Stimulated activated CD4-positive, alpha-beta T cell treated with anti-CD3 and anti-CD28 coated beads, Interleukin-2, amount 100 ng/mL, for 4 hours (primary cell): ENCODE measurements at places on chromosomes 6 and 20.

DNA sequence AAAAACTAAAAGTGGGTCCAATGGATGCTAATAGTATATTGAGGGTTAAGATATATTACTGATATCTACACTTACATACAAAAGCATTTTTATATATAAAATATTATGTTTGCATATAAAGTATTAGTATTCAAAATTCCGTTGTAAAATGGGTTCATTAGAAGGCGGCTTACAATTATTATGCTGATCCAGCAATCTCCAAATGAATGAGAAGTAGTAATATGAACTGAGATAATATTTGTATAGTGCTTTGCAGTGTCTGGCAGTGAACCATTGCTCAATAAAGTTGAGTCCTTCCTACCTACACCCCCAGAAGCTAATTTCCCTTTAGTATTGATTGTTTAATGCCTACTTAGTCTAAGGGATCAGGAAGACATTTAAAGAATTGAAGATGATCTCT lies 146.2 kb downstream of the UST start:
- DNase-seq: no peak

DNA sequence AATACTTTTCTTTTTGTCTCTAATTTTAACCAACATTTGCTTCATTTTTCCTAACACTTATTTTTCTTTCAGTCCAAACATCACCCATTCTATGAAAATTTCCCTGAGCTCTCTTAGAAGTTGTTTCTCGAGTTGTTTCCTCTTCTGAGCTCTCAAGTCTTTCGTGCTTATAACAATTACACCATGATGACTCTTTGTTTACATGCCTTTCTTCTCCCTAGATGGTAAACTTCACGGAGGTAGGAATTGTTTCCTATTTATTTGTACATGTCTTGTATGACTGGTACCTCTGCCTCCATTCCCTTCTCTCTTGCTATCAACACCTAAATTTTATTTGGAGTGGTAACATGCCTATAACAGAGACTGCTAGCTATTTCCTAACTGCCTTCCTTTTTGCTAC lies 6.4 kb downstream of the BLOC1S5 start:
- no peak for DNase-seq

DNA sequence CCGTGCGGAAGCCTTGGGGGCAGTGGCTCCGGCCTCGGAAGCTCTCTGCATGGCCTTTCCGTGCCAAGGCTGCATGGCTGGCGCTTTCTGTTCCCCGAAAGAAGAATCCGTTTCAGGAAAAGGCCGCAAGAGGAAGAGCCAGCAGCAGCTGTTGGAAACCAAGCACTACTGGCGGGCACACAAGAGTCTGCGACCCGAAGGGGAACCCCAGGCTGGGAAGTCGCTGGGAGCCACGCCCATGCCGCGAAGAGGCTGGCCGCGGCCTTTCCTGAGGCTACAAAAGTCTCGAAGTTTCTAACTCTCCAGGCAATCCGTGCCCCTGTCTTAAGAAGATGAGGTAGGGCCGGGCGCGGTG lies at the start of gene CGAS:
CGAS (minus strand) TSS at position 191 of the 355 bp plus-strand sequence; CDS start at position 75, 116 bp downstream.
- peak; percentile 65 for DNase-seq

- no peak for DNase-seq
These were observed 33.5 kb downstream of the HIVEP2 start for GRCh38 chr6:142911430-142911829.

DNA sequence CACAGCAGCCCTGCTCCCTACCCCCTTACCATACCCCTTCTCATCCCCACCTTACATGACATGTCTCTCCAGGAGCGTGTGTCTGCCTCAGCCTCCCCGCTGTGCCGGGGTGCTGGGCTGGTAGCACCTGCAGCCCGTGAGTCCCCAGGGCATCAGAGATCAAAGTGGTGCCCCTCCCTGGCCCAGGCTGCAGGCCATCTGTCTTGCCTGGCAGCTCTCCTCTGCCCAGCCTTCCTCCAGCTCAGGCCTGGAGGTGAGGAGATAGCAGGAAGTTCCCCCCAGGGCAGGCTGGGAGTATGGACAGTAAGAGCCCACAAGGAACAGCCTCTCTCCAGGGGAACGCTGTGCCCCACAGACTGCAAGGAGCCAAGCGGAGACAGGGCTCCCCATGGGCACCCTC lies 35.3 kb downstream of the GRM4 start:
- DNase-seq: no peak

DNA sequence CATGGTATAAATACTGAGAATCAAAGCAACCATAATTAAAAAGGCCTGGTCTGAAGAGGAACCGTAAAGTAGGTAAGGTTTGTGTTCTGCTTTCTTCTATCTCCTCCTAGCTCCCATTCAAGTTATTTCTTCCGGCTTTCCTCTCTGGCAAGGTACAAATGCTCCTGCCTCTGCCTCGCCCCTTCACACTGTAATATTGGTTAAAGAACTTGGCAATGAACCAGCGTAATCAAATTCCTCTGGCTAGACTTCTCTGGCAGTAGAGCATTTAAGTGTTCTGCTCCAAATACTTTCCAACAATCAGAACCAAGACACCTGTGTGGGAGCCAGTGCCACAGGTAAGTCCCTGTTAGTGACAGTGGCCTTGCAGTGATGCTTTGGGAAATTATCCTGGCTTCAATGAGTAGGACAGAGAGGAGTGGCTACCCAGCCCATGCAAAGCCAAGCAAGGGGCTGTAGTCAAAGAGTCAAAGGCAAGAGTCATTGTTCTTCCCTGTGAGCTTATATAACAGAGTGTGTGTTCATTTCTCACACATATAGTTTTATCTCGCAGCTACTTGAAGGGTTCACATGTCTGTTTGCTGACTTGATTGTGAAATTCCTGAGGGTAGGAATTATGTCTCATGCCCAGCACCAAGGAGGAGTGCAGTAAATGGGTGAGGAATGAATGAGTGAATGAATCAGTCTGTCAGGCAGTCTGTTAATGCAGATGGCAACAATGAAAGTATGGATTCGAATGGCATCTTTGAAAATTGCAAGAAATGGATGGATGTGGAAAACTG lies 329.3 kb downstream of the NRN1 start:
- DNase-seq: no peak

DNA sequence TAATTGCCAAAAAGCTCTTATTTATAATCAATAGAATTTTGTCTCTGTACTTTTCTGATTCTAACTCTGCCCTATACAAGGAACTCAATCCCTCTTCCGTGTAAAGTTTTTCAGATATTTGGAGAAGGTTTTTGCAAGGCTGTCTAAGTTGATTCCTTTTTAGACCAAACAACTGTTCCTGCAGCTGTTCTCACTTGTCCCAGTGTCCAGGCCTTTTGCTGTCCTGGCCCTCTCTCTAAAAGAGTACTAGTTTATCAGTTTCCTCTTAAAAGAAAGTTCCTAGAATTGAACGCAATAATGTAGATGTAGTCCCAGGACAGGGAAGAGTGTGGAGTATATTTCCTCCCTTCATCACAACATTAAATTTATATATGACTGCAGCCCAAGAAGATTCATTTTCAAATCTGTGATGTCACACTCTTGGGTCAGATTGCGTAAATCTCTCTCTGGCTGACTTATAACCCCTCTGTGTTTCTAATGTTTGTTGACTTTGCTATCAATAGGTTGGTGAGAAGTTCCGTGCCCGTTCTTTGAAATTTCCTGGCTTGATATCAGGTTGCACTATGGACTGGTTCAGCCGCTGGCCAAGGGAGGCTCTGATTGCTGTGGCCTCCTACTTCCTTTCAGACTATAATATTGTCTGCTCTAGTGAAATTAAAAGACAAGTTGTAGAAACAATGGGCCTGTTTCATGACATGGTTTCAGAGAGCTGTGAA lies 139.4 kb upstream of the GLP1R start:
- no peak for DNase-seq

DNA sequence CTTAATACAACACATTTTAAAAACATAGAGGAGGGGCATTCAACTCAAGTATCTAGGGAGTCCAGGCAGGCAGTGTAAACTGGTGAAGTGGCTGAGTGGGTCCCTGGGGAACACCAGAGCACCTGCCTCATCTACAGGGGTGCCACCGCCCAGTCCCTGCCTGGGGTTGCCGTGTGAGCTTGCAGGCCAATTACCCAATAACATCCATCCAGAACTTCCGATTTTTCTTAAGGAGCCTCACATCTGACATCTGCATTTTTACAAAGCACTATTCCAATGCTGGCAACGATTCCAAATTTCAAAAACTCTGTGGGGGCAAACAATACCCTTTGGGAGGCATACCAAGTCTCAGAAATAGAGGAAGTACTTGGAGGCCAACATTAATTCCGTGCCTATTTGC lies 288.4 kb upstream of the TSHZ2 start:
- no peak for DNase-seq

DNA sequence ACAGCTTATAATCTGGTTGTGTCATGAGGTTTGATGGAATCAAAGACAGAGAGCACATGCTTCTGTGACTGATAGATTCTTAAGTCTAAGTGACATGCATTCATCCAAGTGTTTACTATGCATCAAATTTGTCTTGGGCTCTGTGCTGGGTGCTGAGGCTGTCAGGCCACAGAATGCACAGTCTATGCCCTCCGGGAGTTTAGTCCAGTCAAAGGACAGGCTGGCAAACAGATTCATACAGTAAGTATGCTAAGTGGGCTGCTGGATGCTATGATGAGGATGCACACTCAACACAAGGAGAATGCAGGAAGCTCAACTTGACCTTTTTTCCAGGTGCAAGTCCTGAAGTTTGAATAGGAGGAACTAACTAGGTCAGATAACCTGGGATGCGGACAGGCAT lies 146.7 kb downstream of the UST start:
- no peak for DNase-seq

- no peak for DNase-seq
These were observed 26.2 kb upstream of the IRAK1BP1 start for GRCh38 chr6:78841111-78841510.

DNA sequence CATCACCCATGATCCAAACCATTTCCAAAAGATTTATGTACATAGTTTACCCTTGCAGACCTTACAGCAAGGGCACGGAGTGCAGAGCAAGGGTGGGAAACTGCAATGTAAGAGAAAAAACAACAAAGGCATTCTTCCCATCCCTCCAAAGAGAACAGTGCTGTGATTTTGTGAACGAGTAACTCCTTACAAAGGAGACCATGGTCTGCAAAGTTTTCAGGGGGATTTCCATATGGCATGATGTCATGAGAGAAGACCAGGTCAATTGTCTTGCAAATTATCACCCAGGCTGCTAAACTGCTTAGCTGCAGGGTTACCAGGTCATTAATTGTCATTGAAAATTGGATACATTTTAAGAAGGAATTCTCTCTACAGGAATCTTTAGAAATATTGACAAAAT lies 58.3 kb downstream of the LAMP5 start:
- no peak for DNase-seq

DNA sequence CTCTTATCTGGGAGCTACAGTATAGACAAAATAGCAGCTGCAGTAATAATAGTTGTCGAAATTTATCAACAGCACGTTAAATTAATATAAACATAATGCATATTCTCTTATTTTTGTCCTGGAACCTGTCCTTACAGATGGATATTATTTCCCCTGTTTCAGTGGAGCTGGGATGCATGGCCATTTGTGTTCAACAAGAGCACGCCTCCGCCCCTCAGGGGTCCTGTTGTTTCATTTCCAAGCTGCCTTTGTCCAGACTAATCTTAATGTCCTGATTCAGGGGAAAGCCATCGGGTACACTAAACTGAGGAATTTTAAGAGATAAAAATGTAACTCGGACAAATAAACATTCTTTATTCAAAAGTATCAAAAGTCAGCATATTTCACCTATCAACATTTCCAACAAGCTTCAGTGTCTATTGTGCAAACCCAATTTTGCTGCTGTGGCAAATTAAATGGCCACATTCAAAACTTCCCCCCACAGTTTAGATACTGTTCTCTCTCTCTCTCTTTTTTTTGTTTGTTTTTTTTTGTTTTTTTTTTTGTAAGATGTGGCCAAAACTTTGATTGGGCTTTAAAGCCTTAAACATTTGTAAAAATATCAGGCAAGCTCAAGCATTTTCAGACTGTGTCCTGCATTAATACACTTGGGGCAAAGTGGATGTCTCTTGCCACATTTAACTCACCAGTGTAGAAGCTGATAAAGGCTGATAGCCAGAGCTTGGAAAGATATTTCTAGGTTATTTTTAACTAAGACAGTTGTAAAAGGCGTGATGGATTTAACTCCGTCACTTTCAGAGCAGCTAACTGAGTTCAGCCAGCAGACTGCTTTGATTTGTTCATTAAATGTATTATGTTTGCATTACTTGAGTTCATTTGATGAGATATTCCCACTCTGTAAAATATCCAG lies 112.5 kb upstream of the QKI start:
- DNase-seq: no peak

GRCh38 chr20:46740214-46740609 lies 30.8 kb downstream of the SLC2A10 start:
- DNase-seq: no peak

GRCh38 chr6:2381872-2382661 lies 136.7 kb upstream of the GMDS start:
- no peak for DNase-seq

DNA sequence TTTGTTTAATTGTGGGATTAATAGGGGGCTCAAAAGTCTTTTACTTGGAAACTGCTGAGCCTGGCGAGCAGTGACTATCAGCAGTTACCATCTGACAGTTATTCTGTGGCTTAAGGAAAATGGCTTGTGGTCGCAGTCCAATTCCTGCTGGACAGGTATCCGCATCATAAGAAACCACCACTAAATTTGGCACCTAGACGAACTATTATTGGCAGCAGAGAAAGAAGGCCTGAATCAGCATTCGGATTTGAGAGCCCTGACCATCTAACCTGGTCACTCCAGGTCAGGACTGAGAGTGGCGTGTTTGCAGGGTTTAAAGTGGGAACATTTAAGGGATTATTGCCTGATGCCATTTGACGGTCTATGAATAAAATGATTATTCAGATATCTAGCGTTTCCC lies 146.4 kb downstream of the RPS12 start:
- no peak for DNase-seq

DNA sequence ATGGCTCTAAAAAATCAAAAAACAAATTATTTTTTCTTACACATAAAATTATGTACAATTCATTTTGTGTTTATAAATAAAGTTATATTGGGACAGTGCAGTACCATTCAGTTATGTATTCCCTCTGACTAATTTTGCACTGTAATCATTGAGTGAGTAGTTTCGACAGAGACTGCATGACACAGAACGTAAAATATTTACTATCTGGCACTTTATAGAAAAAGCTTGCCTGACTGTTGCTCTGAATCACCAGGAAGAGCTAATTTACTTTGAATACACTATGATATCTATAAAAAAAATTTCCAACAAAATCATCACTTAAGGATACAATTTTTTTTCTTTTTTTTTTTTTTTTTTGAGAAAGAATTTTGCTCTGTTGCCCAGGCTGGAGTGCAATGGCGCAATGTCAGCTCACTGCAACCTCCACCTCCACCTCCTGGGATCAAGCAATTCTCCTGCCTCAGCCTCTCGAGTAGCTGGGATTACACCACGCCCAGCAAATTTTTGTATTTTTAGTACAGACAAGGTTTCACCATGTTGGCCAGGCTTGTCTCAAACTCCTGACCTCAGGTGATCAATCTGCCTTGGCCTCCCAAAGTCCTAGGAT lies 11.0 kb upstream of the KHDC1L start:
- no peak for DNase-seq

- no peak for DNase-seq
These were observed 13.9 kb upstream of the SUMO4 start for GRCh38 chr6:149385998-149386646.

DNA sequence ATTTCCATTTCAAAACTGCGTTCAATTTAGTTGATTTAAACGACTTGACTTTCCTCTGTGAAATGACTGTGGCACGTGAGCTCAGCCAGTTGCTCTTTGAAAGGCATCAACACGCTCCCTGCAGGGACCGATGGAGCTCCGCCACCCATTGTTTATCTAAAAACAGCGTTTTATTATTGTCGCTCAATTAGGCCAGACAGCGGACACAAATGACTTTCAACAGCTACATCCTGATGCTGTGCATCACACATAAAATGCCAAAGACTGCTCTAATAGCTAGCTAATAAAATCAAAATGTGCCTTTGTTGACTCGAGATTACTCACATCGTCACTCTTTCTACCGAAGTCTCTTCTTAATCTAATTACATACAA lies 332.5 kb downstream of the CD83 start:
- no peak for DNase-seq
